ENCODE measurements at places on chromosomes 7 and 10.

GRCh38 chr10:47260505-47261111 is 39.4 kb upstream of the GDF10 start:
- DNase-seq = no peak

GRCh38 chr10:75610183-75610582 is 178.8 kb downstream of the LRMDA start:
- no peak for DNase-seq

DNA sequence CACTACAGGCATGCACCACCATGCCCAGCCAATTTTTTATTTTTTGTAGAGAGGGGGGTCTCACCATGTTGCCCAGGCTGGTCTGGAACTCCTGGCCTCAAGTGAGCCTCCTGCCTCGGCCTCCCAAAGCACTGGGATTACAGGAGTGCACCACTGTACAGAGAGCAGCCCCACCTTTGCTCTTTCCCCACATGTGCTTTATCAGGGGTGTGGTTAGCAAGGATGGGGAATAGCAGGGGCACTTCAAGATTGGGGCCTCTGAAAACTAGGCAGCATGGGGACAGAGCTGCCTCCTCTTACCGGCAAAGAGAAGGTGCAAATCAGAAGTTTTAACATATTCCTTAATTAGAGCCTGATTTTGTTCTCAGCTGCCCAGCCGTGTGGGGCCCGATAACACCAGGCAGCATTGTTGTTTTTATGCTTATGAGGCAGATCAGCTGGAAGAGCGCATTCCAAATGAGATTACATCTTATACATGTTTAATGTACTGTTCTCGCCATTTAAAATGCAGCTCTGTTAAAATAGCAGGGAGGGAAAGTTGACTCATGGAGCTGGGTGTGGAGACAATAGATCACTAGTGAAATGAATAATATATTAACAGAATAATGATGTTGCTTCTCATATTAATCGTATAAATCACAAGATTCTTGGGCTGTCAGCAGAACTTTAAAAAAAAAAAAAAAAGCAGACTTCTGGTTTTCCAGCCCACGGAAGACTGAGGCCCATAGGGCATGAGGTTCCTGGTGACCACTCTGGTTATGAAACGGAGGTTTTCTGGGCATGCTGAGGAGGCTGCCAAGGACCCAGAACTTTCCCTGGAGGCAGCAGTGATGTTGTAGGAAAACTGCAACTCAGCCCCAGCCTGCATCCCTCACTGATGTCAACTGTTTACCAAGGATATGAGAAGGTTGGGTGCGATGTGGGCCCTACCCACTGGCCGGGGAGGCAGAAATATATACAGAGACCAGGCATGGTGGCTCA is 62.5 kb downstream of the TMEM130 start:
- DNase-seq = no peak

DNA sequence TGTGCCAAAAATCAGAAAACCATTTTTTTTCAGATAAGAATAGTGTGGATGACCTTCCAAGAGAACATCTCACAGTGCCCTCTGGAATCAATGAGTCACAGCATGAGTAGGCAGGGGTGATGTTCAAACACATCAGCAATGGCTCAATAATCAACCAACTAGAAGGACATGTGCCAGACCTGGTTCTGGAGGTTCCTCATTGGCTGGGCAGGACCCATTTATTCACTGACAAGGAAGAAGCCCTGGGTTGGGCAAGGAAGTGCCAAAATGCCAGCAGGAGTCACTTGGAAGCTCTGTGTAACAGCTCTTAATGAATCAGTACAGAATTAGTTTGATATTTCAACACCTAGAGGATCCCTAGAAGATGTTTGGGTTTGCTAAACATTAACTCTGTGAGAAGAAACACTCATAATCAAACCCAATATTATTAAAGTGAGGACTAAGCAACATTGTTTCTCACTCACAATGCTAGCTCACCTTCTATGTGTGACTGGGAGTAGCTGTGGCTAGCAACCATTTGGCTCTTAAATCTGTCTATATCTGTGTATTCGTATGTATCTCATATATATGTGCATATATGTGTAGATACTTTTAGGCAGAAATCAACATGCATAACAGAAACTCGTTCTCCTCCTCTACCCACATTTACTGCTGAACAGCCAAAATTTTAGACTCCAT is 72.3 kb upstream of the APBB1IP start:
- no peak for DNase-seq

GRCh38 chr7:112930787-112931186 is 140.6 kb upstream of the TMEM168 start:
- no peak for DNase-seq

- no peak for DNase-seq
These were observed 182.2 kb downstream of the HTR7 start for GRCh38 chr10:90675621-90676020.

DNA sequence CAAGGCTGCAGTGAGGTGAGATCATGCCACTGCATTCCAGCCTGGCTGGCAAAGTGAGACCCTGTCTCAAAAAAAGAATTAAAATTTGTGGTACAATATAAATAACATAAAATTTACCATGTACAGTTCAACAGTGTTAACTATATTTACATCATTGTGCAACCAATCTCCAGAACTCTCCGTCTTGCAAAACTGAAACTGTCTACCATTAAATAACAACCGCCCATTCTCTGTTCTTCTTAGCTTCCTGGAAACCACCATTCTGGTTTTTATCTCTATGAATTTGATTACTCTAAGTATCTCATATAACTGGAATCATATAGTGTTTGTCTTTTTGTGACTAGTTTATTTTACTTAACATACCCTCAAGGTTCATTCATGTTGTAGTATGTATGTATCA is 167.6 kb downstream of the AUTS2 start:
- DNase-seq = no peak

GRCh38 chr10:48231699-48232315 is 42.7 kb downstream of the FRMPD2 start:
- DNase-seq = no peak

DNA sequence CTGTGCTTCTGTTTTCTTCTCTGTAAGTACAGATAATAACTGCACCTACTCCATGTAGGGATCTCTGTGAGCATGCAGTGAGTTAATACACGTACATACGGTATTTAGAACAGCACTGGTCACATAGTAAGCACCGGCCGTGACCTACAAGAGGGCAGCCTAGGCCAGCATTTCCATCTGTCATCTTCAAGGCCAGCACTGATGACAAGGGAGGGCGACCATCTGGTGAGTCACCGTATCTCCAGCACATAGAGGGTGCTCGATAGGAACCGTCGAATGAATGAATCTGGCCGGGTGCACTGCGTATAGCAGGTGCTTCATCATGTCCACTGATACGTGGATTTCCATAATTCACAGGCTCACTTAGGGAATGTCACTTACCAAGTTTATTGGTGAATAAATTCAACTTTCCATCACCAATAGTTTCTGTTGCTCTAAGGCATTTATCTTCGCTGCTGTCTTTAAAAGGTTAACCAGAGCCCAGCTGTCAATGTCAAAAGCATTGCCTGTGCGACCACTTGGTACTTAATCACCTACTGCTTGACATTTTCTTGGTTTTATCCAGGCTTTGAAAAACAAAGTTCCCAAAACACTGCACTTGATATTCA is 8.3 kb downstream of the NOD1 start:
- peak; percentile 68 for DNase-seq

GRCh38 chr7:4791738-4792536 is 16.5 kb downstream of the AP5Z1 start:
- peak; percentile 37 for DNase-seq

DNA sequence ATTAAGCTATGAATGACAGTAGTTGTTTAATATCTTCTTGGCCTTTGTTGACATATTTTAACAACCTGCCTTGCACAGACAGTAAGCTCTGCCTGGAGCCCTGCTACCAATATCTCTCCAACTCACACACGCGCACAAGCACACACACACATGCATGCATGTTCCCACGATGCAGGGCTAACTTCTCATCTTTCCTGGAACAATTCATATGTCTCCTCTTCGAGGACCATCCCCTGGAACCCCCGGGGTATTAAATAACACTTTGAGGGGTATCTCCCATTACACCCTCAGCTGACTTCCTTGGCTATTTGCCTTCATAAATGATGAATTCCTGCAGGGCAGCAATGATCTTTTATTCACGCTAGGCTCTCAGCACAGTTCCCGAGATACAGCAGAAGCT is 258.0 kb downstream of the TRIL start:
- DNase-seq = no peak

GRCh38 chr10:527416-527815 is 162.1 kb downstream of the DIP2C start:
- no peak for DNase-seq

DNA sequence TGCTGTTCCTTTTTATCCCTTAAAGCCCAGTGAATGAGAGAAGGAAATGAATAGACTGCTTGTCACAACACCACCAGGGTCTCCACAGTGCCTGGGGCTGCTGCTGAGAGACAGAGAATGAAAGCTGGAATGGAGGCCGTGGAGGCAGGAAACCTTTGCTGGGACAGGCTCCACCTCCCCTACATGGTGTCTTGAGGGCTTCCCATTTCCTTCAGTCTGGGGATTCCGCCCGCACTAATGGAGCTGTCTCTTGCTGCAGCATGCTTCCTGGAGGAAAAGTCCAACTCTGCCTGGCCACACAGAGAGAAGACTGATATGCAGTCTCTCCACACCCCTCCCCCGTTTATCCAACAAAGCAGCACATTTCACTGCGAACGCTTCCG is 54.5 kb downstream of the LRRC4 start:
- no peak for DNase-seq

GRCh38 chr10:50552308-50552707 is 71.4 kb downstream of the SGMS1 start:
- DNase-seq = no peak

GRCh38 chr7:84847038-84847437 is 339.8 kb downstream of the SEMA3D start:
- no peak for DNase-seq

- DNase-seq = no peak
These were observed 22.2 kb upstream of the MALSU1 start for GRCh38 chr7:23276947-23277346.

DNA sequence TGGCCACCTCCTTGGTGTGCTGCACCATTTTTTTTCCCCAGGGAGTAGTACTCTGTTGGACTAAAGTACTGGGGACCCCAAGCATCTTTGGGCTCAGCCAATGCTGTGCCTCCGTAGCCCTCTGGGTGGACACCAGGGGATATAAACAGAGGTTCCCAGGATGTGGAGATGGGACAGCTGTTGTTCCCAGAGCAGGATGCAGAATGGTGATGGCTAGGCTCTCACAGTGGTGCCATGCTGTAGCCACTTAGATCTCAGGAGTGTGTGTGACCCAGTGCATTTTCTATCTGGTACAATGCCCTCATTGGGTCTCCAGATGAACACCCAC is 50.9 kb upstream of the SCIN start:
- no peak for DNase-seq

GRCh38 chr10:101120884-101121653 is 10.0 kb upstream of the TLX1 start:
- no peak for DNase-seq

GRCh38 chr7:117995850-117996650 is 122.8 kb upstream of the CTTNBP2 start:
- no peak for DNase-seq

GRCh38 chr7:38413784-38414183 is 140.3 kb upstream of the TARP start:
- DNase-seq = no peak

GRCh38 chr10:91127341-91128082 is 93.0 kb upstream of the PCGF5 start:
- DNase-seq = no peak

DNA sequence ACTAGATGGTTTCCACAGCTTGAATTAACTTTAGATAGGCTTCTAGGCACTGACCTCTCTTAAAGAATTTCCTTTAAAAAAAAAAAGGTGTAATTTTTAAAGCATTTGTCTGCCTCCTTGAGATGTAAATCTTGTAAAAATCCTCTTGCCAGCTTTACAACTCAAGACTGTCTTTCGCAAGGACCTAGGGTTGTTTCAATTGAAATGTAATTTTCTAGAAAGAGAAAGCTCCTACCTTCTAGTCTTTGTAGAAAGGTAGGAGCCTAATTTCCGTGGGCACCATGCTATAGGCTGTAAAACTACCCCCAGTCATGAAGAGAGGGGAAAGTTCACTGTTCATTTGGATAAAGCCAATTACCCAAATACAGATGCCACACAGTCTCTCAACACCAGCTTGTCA is 228.8 kb upstream of the TMEM229A start:
- no peak for DNase-seq

DNA sequence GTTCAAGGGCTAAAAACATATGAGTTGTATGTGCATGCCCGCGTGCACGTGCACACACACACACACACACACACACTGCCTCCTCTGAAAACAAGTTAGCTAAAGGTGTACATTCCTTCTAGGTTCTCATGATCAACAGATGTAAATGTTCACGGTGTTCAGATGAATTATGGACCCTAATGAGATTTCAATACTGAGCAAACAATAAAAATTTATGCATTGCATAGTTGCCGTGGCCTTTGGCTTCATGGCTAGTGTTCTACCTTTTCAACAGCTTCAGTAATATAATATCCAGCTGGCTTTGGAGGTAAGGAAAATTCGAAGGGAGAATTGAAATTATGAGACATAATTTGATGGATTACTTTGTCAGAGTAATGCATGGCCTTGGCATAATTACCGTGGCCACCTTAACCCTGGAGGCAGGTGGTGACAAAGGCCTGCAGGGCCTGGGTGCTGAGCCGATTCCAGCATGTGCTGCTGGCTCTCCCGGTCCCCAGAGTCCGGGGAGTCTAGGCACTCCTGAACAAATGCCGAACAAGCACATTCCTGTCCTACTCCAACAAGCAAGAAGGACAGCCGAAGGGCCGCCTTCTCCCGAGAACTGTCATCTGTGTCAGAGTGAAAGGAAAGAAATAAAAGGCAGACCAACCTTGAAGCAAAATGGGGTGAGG is 166.6 kb upstream of the TCF7L2 start:
- DNase-seq = peak; percentile 49

- DNase-seq = peak; percentile 56
These were observed 538 bp downstream of the AHCYL2 start for GRCh38 chr7:129225206-129225930.

DNA sequence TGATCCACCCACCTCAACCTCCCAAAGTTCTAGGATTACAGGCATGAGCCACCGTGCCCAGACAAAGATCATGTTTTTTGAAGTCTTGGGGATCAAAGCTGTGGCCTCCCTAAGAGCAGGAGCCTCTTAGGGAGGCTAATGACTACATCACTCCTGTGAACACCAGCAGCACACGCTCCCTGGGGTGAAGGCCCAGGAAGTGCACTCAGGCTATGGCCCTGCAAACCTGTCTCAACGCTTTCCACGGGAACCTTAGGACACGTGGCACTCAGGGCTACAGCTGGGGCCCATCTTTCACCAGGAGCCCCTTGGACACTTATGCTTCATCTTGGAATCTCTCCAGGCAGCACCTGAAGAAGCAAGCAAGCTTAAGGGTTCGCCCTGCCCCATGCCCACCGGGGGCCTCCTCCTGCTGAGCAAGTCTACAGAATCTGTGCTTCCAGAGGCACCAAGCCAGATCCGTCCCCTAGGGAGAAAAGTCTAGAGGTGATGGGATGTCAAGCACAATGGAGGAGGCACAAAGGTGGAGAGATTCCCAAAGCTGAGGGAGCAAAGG is 18.4 kb downstream of the VSTM4 start:
- DNase-seq = no peak

- no peak for DNase-seq
These were observed 14.9 kb upstream of the GATAD1 start for GRCh38 chr7:92432299-92432946.

GRCh38 chr10:131081376-131081775 is 230.1 kb downstream of the TCERG1L start:
- DNase-seq = no peak

- no peak for DNase-seq
These were observed 109.0 kb downstream of the FZD1 start for GRCh38 chr7:91373111-91373800.

GRCh38 chr10:13302821-13303555 is 3.1 kb upstream of the PHYH start:
- no peak for DNase-seq
